ENCODE measurements at places on chromosomes 16 and 17. TPM values are rescaled to one million over a fixed set of nuclear protein-coding genes. Genes with fewer than 3 reads are reported as not detected.

DNA sequence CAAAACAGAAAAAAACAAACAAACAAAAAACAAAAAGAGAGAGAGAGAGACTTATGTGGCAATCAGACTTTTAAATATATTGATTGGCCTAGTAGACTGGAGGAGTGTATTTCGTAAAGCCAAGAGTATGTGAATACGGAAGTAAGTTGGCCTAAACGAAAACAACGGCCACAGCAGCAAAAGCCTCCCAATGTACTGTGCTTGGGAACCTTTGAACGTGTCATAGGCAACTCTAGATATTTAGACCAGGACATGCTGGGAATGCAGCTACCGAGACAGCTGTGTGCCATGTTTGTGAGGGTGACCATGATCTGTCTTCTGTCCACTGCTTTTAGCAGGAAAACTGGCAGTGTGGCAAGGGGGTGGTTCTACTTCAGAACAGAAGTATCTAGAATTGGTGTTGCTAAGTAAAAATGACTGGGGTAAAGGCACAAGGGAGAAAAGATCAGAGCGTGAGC is 7.4 kb downstream of the MAF start:
- no peak for DNase-seq

GRCh38 chr16:87443016-87443415 is 49.8 kb downstream of the ZCCHC14 start:
- no peak for DNase-seq

- DNase-seq = peak; percentile 8
Observed at GRCh38 chr17:40091691-40092397, 8.5 kb downstream of the NR1D1 start.

DNA sequence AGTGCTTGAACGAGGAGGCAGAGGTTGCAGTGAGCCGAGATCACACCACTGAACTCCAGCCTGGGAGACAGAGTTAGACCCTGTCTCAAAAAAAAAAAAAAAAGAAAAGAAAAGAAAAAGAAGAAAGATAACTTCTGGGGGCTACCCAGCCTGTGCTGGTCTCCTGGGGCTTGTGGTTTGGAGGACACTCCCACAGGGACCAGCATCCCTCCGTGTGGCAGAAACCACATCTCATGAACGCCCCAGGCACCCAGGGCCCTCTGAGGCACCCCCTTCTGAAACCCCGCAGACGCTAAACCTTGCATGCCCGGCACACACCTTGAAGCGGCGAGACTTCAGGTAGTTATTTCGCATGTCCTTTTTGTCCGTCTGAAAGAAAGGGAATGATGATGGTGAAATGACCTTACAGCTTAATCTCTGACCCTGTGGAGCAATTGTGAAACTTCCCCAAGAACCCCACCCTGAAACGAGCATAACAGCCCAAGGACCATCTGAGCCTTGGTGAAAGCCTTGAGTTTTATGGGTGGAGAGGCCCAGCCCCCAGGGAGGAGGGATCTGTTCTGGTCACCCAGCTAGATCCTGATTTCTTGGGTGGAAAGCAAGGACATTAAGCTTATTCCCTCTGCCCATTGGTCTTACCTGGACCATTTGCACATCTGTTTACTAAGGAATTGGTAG is 55.0 kb downstream of the CNGB1 start:
- DNase-seq = no peak

DNA sequence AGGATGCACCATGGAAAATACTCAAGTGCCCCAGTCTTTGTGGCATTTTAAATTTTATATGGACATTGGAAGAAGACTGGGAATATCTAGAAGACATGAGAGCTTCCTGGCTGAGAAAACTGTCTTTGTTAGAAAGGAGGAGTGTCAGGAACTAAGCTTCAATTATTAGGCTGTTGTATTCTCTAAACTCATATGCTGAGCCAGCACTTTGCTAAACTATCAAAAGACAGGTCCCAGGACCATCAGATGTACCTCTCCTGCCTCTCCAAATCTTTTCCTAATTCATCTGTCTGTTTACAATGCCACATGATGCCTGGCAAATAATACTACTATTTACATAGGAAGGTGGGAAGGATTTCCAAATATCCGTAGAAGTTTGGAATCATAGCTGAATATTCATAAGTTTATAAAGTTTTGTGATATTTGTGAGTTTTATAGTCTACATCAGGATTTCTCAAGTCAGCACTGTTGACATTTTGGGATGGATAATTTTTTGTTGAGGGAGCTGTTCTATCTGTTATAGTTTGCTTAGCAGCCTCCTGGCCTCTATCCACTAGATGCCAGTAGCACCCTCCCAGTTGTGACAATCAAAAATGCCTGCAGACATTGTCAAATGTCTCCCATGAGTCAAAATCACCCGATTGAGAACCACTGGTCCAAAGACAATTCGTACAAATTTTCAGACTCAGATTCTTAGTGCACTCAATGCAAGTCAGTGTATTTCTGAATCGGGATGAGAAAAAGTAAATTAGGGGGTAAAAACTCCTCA is 61.2 kb upstream of the NETO2 start:
- DNase-seq = no peak

- DNase-seq = no peak
Observed at GRCh38 chr17:69593716-69594115, 179.2 kb downstream of the MAP2K6 start.

DNA sequence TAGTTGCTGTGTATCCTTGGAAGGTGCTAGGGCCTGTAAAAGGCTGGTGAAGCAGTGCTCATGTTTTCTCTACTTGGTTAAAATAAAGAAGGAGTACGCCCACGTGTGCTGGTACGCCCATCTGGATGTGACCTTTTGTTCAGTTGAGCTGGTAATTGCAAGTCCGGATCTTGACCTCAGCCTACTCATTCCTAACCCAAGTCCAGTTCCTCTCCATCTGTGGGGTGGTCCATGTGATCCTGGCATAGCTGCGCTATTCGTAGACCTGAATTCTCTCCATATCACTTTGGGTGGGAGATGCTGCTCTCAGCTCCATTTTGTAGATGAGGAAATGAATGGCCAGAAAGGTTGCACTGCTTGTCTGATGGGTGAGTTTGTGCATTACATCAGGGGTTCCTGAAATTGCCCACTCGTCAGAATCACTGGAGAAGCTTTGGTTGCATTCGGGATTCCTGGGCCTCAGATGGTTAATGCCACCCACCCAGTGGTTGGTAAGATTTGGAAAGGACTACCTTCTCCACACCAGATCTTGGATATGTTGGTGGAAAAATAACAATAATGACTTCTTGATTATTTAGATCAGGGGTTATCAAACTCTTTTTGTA is 328.8 kb downstream of the CPPED1 start:
- no peak for DNase-seq

DNA sequence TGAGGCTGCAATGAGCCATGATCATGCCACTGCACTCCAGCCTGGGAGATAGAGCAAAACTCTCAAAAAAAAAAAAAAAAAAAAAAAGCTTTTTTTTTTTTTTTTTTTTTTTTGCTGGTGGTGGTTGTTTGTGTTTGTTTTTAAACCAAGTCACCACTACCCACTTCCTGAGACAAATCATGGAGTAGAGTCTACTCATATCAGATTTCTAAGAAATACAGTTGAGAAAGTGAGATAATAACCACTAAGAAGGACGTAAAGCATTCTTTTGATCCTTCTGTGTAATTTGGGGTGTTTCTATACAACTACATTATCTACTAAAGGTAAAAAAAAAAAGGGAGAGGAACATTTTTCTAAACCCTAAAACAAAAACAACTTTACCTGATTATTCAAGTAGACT is 38.0 kb downstream of the AXIN2 start:
- no peak for DNase-seq

LDHD gene
- 0.48 TPM for total RNA-seq

GRCh38 chr16:16973707-16974591 is 496.8 kb downstream of the XYLT1 start:
- no peak for DNase-seq

DNA sequence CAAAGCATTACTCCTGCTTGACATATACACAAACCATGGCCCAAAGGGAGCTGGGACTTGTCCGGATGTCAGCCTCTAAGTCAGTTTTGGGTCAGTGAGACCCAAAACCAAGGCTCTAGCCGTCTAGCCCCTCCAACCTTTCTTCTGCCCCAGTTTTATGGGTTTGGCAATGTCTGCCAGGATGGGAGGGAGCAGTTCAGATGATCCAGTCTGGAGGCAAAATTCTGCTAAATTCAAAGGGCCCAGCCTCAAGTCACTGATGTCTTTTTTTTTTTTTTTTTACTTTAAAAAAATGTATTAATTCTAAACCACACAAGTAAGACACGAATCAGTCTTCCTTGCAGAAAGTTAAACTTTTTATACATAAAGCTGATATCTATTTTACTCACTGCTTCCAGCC is 8.6 kb downstream of the NLRC5 start:
- no peak for DNase-seq

- no peak for DNase-seq
Observed at GRCh38 chr16:23334457-23334853, 32.4 kb downstream of the SCNN1B start.

KCNJ18 gene
- total RNA-seq = not detected

CLEC10A gene
- total RNA-seq = not detected

GINS3 gene
- total RNA-seq = 7.2 TPM

DNA sequence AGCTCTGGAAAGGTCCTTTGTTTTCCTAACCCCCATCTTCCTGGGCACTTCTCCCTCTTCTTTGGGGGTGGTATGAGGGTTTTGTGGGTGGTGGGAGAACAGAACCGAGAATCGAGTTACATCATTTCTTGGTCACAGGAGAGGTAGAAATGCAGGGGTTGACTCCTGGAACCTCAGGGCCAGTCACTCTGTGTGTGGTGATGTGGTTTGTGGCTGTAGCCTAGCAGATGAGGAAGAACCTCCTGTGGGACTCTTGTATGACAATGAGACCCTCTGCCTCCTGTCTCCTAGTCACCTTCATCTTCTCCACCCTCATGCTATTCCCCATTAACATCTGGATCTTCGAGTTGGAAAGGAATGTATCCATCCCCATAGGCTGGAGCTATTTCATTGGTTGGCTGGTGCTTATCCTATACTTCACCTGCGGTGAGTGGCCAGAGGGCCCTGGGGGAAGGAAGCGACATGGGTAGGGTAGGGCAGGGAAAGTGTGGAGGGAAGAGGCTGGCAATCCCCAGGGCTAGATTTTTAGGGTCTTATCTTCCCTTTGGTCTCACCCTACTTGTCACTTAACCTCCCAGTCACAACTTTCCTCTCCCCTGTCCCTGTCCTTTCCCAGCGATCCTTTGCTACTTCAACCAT is 5.5 kb downstream of the ODF4 start:
- no peak for DNase-seq

DNA sequence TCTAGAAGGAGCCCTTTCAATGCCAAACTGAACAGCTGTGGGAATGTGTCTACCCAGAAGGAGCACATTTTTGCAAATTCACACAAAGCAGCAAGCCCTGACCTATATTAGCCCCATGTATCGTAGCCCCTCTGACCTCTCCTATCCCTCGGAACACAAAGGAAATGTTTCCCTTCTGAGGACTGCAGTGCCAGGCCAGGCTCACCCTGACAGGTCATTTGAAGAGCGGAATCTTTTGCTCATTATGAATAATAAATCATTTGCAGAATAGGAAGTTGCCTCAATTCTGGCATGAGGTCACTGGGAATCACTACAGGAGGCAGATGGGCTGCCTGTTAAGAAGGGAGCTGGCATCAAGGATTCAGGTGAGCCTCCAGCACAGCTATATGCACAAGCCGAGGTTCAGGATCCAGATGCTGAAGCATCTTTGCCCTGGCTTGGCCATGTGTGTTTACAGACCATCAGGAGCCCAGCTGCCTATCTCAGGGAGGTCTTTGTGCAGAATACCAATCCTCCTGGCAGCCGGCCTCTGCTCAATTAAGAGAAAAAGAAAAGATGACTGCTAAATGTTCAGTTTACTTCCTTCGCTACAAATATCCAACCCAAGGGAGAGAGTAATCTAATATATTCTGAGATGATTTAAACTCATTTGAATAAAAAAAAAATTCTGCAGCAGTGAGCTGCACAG is 119.4 kb downstream of the USP31 start:
- no peak for DNase-seq

DNA sequence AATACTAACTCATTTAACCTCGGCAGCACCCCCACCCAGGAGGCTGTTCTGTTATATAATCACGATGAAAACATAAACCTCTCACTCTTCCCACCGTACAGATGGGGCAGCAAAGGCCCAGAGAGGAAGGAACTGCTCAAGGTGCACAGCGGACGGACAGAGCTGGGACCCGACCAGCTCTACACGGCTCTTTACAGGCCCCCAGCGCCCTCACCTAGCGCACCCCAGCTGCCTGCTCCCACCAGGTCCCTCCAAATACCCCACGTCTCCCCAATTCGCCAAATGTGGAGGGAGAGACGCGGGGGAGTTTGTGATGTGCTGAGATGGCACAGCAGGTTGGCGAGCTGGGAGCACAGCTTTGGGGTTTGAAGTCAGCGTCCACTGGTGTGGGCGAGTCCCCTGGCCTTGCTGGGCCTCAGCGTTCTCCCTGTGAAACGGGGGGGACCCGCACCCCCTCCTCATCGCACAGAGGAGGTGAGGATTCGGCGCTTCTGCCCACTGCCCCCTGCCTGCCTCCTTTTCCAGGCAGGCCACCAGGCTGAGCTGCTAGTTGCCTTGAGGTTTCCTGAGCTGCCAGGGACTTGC is 54.1 kb downstream of the CBFA2T3 start:
- no peak for DNase-seq

All from umbilical cord (tissue), 2 donors.